Vein endothelial cell (primary cell): ENCODE measurements at places on chromosomes 3 and 15. TPM values are rescaled to one million over a fixed set of nuclear protein-coding genes. Genes with fewer than 3 reads are reported as not detected.

The PEAK1 gene
- 83.6 and 93.5 TPM in 2 replicates for total RNA-seq

The ALG1L2 gene
- total RNA-seq, result not detected in 2 replicates

The ITIH1 gene
- total RNA-seq, result not detected in 2 replicates

The NR2F2 gene
- 36.9 and 39.8 TPM in 2 replicates for total RNA-seq

The SLC12A1 gene
- not detected in 2 replicates for total RNA-seq

The AP3B2 gene
- total RNA-seq, result 0.96 TPM in 1 of 2 replicates, not detected in the other

The INKA1 gene
- total RNA-seq, result 9.6 and 15.4 TPM in 2 replicates
